ENCODE measurements at places on chromosomes 6 and 20.

DNA sequence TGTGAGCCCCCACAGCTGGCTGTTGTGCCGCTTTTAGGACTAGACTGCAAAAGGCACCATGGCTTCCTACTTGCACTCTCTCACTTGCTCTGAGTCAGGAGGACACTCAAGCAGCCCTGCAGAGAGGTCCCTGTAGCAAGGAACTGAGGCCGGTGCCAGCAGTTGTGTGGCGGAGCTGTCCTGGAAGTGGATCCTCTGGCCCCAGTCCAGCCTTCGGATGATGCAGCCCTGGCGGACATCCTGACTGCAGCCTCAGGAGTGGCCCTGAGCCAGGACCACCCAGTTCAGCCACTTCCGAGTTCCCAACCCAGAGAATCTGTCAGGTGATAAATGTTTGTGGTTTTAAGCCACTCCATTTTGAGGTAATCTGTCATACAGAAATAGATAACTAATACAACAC, 17.5 kb downstream of the CTCFL start:
- no peak for DNase-seq

- no peak for DNase-seq
Measured at GRCh38 chr6:41040940-41041536, 1.2 kb upstream of the TSPO2 start.

GRCh38 chr6:26172608-26172968, 85.4 kb downstream of the HFE start:
- DNase-seq: peak; percentile 36

DNA sequence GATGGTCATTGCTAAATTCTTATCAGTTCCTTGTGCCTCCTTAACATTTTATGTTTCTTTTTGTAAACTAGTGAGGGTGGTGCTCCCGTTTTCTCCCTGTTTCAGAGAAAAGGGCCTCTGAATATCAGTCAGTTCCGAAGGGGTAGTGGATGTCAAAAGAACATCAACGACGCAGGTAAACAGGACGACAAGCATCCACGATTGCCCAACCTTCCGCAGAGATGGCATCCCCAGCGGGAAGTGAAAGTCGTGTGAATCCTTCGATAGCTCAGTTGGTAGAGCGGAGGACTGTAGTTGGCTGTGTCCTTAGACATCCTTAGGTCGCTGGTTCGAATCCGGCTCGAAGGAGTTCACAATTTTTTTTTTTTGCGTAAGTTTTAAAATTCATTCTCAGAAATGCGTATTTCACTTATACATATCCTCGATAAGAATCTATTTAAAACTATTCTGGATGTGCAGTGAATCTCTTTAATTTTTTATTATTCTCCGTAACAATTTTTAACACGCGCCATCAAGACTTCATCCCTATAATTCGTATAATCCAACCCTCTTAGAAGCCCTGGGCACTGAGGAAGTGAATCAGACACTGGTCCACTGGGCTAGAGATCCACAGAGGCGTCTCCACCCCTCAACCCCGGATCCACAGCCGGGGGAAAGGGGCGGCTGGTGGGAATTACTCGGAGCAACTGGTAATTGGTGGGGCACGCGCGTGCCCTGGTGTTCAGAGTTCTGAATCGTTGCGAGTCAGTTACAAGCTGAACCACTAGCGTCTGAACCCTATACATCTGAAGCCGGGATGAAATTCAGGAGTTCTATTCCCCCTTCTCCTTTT, 27.9 kb upstream of the ABT1 start:
- peak; percentile 98 for DNase-seq

Measured in breast epithelium (tissue), 4 donors.